ENCODE measurements at places on chromosomes 7 and 10. TPM values are rescaled to one million over a fixed set of nuclear protein-coding genes. Genes with fewer than 3 reads are reported as not detected.

Gene SP8
- not detected for polyA plus RNA-seq

Gene MKI67
- 0.30 TPM for polyA plus RNA-seq

GRCh38 chr10:63208986-63209385 is 75.9 kb downstream of the NRBF2 start:
- H3K27ac ChIP-seq, result no peak overlapping the region
- H3K4me1 ChIP-seq, result peaks cover 61% of the 10 kb centered on the region
- H3K36me3 ChIP-seq, result no peaks in the 10 kb centered on the region
- no peak overlapping the region for H3K4me3 ChIP-seq
- no peaks in the 10 kb centered on the region for H3K27me3 ChIP-seq
- no peak for DNase-seq

GRCh38 chr7:50450590-50451032 is 461 bp upstream of the FIGNL1 start:
- no peaks in the 10 kb centered on the region for H3K36me3 ChIP-seq
- peak overlapping the region; percentile 93 for H3K4me3 ChIP-seq
- H3K4me1 ChIP-seq, result peaks cover 15% of the 10 kb centered on the region
- H3K27me3 ChIP-seq, result no peaks in the 10 kb centered on the region

DNA sequence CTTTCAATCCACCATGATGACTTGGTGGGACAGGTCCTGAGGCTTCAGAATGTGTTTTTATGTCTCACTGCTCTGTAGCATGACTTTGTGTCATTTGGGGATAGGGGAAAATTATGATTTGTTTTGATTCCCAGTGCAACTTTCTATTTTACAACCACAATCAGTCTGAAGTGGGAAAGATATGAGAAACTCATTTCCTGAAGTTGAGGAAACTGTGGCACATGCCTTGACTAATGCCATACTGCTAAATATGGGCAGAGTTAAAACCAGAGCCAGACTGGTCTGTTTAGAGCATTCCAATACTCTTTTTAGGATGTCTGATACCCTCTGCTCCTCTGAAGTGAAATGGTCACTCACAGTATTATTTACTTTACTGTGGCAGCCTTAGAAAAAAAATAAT is 307.7 kb downstream of the ADRA2A start:
- no peak overlapping the region for H3K4me3 ChIP-seq
- H3K27ac ChIP-seq, result no peak overlapping the region

- H3K27me3 ChIP-seq, result no peaks in the 10 kb centered on the region
- no peak overlapping the region for H3K4me3 ChIP-seq
- DNase-seq, result no peak
- H3K27ac ChIP-seq, result no peak overlapping the region
- H3K4me1 ChIP-seq, result no peaks in the 10 kb centered on the region
Measured at GRCh38 chr10:82068501-82068900, 193.5 kb downstream of the NRG3 start.

DNA sequence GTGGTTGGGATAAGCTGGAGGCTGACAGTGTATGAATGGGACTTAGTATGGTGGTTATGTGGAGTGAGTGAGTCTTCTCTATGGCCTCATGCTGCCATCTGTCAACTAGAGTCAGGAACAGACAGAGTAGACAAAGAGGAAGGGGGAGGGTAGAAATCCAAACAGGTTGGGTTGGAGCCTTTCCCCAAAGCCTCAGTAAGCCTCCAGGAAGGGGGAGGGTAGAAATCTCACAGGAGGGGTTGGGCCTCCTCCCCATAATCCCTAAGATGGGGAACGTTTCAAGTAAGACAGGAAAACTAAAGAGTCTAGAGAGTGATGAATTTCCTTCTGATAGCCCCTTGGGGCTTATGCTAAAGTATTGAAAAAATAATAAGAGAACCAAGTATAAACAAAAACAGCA is 2.0 kb upstream of the AKR1B15 start:
- H3K27ac ChIP-seq, result no peak overlapping the region
- H3K27me3 ChIP-seq, result no peaks in the 10 kb centered on the region
- no peak for DNase-seq
- H3K4me3 ChIP-seq, result no peak overlapping the region
- H3K36me3 ChIP-seq, result no peaks in the 10 kb centered on the region

GRCh38 chr10:124985162-124985561 is 43.2 kb downstream of the ZRANB1 start:
- no peaks in the 10 kb centered on the region for H3K27me3 ChIP-seq
- DNase-seq, result no peak
- H3K27ac ChIP-seq, result no peak overlapping the region
- no peaks in the 10 kb centered on the region for H3K36me3 ChIP-seq
- no peak overlapping the region for H3K4me3 ChIP-seq
- peaks cover 9% of the 10 kb centered on the region for H3K4me1 ChIP-seq

Measured in adrenal gland (tissue), 19 donors.